Ureter (tissue), 1 donor: ENCODE measurements at places on chromosomes 2 and 18. TPM values are rescaled to one million over a fixed set of nuclear protein-coding genes. Genes with fewer than 3 reads are reported as not detected.

Gene C2orf78
- not detected for total RNA-seq

Gene AOX1
- total RNA-seq = 56.6 TPM

Gene PDE11A
- total RNA-seq = 2.2 TPM

- no peak for DNase-seq
Measured at GRCh38 chr2:216015722-216016464, 2.5 kb upstream of the MREG start.

DNA sequence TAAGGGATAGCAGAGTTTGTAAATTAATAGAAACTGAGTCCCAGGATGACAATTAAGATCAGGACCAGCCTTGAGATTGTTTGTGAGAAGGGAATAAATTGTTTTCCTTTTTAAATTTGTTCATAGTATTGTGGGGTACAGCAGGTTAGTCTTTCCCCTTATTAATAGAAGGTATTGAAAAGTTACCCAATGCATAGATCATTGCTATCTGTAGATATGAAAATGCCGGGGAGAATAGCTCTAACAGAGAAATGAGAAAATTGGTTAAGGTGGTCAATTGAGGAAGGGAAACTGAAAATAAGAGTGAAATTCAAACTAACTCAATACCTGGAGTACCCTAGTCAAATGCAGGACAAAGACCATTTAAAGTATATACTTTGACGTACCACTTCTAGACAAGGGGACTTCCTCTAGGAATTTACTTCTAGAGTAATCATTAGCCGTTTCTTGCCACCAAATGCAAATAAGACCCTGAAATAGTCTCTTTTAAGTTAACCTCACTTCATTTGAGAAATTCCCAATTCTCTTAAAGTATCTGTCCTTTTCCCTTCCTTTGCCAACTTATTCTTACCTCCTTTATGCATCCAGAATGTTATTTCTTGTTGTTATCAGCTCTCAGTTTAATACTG lies 1224.4 kb upstream of the LRRTM1 start:
- no peak for DNase-seq

DNA sequence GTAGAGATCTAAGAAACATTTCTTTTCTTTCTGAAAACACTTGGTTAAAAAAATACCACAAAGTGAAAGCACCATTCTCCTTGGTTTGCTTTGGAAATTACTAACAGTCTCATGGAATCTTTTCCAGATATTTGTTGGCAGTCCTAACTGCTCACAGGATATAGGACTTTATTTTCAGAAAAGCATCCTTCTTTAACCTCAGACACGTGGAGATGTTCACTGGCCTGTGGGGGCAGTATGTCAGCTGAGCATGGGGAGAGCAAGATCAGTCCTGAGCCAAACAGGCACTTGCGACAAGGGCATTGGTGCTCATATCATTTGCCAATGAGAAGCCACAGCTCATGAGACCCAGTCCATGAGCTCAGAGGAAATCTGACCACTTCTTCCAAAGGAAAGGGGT lies 371.9 kb downstream of the NBAS start:
- no peak for DNase-seq

GRCh38 chr2:213220967-213221603 lies 63.2 kb upstream of the SPAG16 start:
- DNase-seq = no peak

DNA sequence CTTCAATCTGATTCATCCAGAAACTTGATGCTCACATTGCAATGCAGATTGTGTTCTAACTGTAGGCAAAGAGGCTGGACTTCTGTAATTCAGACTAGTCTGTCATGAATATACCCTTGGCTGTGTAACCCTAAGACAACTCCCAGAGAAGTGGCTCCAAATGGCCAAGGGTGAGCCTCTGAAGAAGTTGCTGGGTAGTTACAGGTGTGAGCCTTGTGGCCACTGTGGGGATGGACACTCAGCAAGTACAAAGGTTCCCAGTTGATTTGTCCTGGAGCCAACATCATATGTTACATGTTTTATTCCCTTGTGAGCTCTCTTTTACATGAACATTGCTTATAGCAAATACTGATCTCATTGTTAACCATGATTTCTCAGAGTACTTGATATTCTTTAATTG lies 94.8 kb upstream of the KCNJ3 start:
- DNase-seq = no peak

- no peak for DNase-seq
Measured at GRCh38 chr2:29583548-29584156, 337.7 kb downstream of the ALK start.

- no peak for DNase-seq
Measured at GRCh38 chr2:180368881-180369280, 361.8 kb upstream of the CWC22 start.

DNA sequence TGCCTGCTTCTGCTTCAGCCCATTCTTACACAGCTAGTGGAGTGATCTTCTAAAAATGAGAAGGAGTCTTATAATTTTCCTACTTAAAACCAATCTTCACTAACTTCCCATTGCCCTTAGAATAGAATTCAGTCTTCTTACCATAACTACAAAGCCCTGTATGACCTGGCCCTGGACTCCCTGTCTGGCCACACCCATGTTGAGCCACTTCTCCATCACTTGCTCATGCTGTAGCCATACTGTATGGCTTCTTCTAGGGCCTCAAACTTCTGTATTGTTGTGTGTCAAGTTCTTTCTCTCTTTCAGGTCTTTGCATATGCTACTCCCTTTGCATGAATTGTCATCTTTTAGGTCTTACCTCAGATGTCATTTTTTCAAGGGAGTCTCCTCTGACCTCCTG lies 11.2 kb downstream of the DGUOK start:
- no peak for DNase-seq
